ENCODE measurements at places on chromosomes 6 and 20.

DNA sequence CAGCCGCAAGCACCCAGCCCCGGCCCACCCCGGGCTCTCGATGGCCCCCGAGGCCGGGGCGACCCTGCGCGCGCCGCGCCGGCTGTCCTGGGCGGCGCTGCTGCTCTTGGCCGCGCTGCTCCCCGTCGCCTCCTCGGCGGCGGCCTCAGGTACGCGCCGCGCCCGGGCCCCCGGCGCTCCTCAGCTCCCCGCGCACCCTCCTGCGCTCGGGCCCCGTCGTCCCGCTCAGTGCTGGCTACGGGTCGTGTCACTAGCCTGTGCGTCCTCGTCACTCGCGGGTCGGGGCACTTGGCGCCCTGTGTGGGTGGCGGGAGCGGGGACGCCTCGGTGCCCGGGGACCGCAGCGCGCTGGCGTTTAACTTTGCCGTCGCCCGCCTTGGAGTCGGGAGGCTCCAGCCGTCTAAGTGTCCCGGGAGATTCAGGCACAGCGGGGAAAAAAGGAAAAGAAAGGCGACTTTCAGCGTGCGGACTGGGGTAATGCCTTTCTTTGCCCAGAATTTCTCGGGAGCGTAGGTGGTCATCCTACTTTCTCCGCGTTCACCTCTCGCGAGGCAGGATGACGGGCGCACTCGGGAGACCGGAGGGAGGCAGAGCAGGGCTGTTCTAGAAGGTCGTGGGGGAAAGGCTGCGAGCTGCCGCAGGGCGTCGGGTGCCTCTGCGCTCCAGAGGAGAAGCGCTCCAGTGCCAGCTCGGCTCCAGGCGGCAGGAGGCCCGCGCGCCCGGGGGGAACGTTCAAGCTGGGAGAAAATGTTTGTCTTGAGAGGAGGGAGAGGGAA, 545 bp downstream of the FNDC1 start:
- no peak for DNase-seq

DNA sequence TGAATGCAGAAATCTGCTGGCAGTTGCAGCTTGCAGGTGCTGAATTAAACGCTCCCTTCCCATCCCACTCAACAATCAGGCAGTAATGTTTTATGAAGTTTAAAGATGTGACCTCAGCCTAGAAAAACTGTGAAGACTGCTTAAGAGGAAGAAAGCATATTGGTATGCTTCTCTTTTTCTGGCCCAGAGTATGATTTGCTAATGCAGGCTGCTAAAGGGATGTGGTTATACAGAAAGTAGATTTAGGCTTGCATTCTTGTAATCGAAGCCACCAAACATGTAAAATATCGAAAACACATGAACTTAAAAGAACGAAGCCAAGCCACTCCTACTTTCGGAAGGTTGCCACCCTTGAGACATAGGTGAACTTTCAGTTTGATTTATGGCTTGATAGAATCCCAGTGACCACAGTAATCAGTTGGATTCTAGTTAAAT, 40.7 kb downstream of the MAP3K5 start:
- DNase-seq: no peak

DNA sequence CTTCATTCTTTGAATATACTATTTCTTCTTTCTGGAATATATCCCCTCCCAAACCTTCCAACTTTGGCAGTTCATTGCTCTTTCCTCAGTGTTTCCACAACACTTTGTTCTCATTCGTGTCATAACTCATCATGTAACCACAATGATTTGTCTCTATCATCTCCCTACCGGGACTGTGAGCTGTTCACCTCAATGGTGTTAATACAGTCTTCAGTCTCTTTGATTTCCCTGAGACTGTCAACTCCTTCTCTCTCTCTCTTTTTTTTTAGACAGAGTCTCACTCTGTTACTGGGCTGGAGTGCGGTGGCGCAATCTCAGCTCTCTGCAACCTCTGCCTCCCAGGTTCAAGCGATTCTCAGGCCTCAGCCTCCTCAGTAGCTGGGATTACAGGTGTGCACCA, 2.5 kb upstream of the MMP24 start:
- DNase-seq: no peak

- no peak for DNase-seq
Measured at GRCh38 chr20:35877611-35878010, 76.7 kb downstream of the SCAND1 start.

GRCh38 chr20:24747010-24747712, 201.9 kb upstream of the CST7 start:
- DNase-seq: no peak

GRCh38 chr20:53739799-53740785, 146.5 kb upstream of the ZNF217 start:
- DNase-seq: peak; percentile 58

DNA sequence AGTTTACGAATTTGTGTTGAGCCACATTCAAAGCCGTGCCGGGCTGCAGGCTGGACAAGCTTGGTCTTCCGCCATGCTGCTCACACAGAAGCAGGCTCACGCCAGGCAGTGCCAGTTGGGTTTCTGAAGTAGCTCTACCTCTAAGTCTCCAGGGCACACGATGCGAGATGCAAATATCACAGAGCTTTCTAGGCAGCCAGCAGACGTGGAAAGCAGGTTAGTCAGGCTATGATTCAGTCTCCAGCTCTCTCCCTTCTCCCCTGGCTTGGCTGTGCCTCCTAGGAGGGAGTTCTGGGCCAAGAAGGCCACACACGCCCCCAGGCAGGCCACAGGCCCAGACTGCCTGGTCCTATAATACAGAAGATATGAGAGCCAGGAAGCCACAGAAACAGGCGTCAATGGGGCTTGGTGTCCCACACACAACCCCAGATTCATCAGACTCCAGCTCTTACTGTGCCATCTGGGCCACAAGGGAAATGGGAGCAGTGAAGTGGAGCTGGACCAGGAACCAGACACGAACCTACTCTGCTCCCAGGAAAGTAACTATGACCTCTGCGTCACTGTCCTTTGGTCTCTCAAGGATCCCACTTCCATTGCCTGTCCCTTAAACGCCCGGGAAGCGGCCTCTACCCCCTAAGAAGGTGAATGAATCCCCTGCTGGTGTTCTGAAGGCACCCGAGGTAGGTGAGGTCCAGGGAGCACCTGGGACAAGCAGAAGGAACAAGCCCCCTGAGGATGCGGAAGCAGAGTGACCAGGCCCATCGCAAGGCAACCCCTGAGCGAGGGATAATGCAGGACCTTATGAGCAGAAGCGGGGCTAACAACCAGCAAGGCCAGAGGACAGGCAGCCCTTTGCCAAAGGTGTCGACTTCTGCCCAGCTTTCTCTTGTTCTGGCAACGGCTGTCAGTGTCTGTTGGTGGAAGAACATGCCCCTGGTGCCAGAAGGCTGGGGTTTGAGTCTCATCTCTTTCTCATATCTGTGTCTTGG, 61.2 kb downstream of the GFOD1 start:
- DNase-seq: no peak

DNA sequence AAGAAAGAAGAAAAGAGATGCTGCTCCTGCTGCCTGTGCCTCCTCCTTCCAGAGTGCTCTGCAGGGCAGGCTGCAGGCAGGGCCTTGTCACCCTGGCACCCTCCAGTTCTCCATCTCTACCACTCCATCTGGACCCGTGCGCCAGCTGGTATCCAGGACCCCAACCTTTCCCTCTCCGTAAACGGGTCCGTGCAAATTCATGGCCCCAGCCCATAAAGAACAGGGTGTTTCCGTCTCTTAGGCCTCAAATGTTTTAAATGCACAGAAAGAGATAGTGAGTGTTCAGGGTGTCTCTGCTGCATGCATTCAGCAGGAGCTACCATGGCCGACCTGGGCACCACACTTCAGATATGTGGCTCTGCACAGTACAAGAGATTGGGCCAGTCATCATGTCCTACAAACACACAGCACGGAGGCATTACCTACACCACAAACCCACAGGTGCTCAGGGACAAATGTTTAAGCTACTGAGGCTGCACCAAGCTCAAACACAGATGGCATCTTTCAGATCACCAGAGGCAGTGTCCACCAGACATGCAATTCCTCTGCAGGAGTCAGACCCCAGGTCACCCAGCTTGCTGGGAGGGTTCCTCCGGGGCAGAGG, 258.1 kb downstream of the DLL1 start:
- no peak for DNase-seq

DNA sequence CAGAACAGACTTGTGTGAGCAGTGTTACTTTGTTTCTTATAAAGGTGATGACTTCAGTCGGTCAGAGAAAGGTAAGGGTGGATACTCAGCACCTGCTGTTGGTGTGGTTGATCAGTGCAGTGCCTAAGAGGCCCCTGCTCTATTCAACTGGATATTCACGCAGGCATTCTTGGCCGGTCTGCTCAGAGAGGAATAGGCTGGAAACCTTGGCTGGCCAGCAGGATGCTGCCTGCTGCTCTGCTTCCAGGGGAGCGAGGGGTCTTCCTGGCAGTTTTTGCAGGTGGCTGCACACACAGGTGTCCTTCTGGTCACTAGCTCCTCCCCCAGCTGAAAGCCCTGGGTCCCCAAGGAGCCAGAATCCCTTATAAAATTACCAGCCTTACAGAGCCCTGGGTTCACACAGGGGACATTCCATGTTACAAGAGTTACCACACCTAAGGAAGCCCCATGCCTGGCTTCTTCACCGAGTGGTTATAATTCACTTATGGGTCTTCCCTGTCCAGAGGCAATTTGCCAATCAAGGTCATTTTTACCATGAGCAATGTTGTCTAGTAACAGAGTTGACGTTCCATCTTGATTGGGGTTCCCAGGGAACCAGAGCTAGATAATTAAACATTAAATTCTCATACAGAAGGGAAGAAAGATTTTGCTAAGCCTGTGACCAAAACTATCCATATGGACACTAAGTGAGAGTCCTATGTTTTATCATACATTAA, 16.4 kb downstream of the SYNJ2 start:
- DNase-seq: no peak

DNA sequence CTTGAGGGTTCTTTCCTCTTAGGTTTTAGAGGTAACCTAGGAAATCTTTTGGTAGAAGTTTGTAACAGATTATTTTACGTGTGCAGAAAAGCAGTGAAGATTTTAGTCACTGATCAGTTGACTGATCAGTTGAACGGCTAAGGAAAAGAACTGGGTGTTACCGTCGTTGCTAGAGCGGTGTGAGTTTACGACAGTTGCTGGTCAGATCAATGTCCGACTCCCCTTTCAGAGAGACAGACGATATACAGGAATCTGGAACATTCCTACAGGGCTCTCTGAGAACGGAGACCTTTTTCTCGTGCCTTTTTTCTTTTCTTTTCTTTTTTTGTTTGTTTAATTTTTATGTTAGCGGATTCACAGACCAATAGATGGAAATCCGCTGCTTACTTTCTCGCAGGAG, 132.1 kb upstream of the ZNF184 start:
- no peak for DNase-seq

- no peak for DNase-seq
Measured at GRCh38 chr20:57653910-57654309, 33.7 kb upstream of the ZBP1 start.

GRCh38 chr20:18421608-18422007, 45.2 kb downstream of the DZANK1 start:
- no peak for DNase-seq

- no peak for DNase-seq
Measured at GRCh38 chr20:2698912-2699311, 6.3 kb downstream of the EBF4 start.

GRCh38 chr20:53949319-53949839, 121.0 kb downstream of the BCAS1 start:
- peak; percentile 75 for DNase-seq

GRCh38 chr6:79719248-79719960, 88.3 kb downstream of the SH3BGRL2 start:
- DNase-seq: peak; percentile 65

- DNase-seq: no peak
Measured at GRCh38 chr6:12235341-12235740, 54.8 kb upstream of the EDN1 start.

DNA sequence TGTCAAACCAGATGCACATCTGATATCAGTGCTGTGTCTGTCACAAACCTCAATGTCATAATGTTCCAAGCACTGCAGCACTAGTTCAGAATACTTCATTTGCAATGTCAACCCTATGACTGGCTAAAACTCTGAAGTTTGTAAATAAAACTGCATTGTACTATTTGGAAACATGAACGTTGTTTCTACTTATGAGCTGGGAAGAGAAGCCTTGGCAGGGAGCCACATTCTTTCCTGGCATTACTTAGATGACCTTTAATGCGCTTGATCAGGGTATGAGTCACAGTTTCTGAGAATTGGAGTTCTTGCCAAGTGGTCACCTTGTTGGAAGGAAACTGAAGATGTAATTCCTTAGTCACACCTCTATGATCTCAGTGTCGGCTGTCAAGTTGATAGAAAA, 664.8 kb upstream of the MMS22L start:
- DNase-seq: peak; percentile 71

- DNase-seq: no peak
Measured at GRCh38 chr6:139508023-139508422, 133.6 kb upstream of the CITED2 start.

DNA sequence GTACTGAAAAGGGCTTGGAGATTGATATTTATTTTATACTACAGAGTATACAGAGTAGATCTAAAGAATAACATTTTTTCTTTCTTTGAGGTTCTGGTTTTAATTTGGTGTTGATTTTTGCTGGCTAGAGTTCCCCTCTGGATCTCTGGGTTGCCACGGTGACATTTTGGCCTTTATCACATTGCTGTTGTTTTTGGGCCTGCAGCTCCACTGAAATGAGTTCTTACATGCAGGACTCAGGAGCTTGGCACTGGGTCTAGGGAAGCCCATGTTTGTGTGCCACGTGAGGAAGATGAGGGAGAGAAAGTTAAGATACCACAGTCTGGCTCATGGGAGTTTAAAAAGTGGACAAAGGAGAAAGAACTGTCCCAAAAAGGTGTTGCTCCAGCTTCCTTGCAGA, 7.4 kb upstream of the TFAP2C start:
- no peak for DNase-seq

GRCh38 chr20:53839423-53840176, 230.8 kb downstream of the BCAS1 start:
- peak; percentile 79 for DNase-seq

- DNase-seq: no peak
Measured at GRCh38 chr6:166418691-166419143, 36.0 kb upstream of the MPC1 start.

DNA sequence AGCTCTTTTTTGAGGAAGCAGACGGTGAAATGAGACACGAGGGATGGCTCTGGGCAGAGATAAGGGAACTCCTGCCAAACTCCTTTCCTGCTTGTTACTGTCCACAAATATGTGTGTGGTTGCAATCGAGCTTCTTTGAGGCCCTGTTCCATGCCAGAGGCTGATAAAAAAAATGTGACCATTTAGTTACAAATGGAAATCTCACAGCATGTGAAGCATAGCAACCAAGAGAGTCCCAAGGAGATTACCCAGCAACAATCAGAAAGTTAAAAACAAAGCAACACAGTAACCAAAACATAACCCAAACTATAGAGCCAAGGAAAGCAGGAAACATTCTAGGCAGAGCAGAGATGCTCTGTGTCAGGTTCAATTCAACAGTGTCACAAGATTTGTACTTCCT, 35.4 kb upstream of the HMGN3 start:
- peak; percentile 53 for DNase-seq

DNA sequence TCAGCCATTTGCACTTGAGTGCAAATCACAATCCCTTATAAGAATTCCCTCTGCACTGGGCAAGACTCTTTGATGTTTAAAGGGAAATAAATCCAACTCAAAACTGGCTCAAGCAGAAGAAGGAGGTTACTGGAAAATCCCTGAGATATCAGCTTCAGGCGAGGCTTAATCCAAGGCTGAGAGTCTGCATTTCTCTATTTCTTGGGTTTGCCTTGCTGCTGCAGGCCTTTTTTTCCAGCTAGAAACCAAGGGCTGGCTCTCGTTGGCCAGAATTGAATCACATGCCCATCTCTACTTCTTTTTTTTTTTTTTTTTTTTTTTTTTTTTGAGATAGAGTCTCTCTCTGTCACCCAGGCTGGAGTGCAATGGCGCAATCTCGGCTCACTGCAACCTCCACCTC, 11.7 kb downstream of the HCK start:
- DNase-seq: no peak

Data from stomach (tissue), 19 donors.